ENCODE measurements at places on chromosomes 7 and 10.

DNA sequence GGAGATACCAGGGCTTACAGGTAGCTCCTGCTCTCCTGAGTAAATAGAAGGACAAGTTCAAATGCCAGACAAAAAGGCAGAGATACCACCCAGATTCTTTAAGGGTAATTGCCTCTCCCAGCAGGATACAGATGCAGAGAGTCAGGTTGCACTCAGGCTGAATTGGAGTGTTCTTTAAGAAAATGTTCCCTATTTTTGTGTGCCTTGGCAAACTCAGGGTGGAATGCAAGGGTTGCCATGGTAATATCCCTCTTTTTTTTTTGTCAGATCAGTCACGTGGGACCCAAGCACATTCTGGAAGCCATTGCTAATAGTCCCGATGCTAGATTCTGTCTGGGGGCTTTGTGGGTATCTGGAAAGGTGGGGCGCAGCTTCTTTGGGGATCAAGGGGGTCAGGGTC, 628.0 kb downstream of the CALN1 start:
- DNase-seq, result no peak

- no peak for DNase-seq
Observed at GRCh38 chr10:113179265-113179664, 229.2 kb downstream of the TCF7L2 start.

DNA sequence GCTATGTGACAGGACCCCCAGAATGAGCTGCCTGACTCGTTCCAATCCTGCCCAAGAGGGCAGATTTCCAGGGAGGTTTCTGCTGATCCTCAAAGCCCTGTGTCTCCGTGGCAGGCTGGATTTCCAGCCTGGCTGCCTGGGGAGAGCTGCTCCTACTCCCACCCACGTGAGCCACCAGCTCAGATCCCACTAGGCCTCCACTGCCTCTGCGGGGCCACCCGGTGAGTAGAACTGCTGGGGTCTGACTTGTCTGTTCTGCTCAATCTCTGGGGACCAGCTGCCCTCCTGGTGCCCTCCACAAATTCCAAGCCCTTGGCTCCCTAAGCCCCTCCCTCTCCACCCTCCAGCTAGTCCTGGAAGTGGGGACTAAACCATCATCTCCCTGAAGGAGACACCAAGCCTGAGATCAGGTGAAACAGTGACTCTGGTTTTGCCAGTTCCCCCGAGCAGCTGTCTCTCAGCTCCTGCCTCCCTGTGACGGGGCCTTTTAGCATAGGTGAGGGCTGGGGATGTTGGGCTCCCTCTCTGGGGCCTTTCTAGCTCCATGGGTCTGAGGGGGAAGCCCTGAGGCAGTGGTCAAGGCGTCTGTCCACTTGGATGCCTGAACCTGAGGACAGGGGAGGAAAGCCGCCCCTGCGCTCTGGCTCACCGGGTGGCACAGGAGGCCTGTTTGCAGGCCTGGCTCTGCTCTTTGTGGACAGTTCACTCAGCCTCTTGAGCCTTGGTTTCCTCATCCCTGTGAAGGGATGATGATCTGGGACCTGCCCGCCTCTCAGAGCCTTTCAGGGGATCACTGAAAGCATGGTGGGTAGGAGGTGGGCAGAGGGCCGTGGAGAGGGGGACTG, 5.6 kb downstream of the FAM241B start:
- no peak for DNase-seq

- no peak for DNase-seq
Observed at GRCh38 chr10:112177247-112177646, 6.3 kb downstream of the GPAM start.

GRCh38 chr10:99700649-99701048, 31.3 kb downstream of the COX15 start:
- DNase-seq, result no peak

- no peak for DNase-seq
Observed at GRCh38 chr7:158588085-158588877, 658 bp upstream of the PTPRN2 start.

DNA sequence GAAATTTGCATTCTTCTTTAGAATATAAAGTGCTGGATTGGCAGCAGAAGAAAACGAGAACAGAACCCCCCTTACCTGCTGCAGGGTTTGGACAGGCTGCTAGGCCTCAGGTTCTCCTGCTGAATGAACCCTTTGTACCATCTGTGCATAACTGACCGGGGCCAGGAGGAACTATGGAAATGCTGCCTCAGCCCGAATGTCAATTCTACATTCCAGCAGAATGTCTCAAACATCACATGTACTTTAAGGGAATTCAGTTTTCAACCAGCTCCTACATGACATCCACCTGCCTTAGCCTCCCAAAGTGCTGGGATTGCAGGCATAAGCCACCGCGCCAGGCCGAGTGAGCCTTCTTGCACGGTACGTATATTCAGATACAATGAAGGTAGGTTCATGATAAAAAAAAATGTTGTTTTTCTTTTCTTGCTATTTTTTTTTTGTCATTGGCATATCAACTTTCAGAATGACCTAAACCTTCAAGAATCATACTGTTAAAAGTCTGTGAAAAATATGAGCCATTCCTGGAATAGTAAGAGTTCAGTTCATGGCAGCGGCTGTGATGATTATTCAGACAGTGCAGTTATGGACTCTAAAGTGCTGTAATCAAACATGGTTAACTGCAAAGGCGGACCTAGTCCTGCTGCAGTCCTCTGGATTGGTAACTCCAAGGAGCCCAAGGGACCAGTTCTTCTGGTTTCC, 84.4 kb upstream of the TNS3 start:
- no peak for DNase-seq

GRCh38 chr7:158843771-158844170, 12.6 kb upstream of the DYNC2I1 start:
- no peak for DNase-seq

- no peak for DNase-seq
Observed at GRCh38 chr7:135884495-135885232, 92.5 kb downstream of the MTPN start.

- DNase-seq, result no peak
Observed at GRCh38 chr7:111878785-111879184, 316.5 kb upstream of the IMMP2L start.

GRCh38 chr7:646487-646886, 80.0 kb upstream of the DNAAF5 start:
- no peak for DNase-seq

DNA sequence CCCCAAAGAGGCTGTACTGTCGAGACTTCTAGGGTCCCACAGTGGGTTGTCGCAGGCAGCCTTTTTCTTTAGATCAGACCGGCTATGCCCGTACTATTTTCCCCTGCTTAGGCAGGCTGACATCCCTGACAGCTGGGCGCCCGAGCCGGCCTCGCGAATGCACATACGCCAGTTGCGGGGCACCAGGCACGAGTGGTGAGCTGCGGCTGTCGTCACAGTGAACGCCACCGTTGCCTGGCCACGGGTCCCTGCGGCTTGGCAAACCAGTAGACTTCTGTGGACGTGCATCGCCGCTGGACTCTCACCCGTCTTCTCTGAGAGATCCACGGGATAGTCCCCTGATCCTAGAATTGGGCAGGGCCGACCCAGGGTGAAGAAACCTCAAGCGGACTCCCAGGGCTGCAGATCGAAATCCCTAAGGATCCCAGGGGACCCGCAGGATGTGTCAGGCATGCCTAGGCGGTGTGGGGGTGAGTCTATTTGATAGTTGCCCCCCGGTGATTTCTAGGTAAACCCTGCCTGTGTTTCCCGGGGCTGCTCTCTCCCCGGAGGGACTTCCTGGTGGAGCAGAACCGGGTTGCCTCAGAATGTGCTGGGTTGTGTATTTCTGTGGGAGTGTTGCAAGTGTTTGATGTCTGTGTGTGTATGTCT, 33.0 kb upstream of the ZNF273 start:
- DNase-seq, result no peak

- no peak for DNase-seq
Observed at GRCh38 chr7:21370283-21370982, 57.5 kb upstream of the SP4 start.

Measured in cortex of kidney (tissue), 1 donor.